ENCODE measurements at places on chromosomes 12 and 14.

DNA sequence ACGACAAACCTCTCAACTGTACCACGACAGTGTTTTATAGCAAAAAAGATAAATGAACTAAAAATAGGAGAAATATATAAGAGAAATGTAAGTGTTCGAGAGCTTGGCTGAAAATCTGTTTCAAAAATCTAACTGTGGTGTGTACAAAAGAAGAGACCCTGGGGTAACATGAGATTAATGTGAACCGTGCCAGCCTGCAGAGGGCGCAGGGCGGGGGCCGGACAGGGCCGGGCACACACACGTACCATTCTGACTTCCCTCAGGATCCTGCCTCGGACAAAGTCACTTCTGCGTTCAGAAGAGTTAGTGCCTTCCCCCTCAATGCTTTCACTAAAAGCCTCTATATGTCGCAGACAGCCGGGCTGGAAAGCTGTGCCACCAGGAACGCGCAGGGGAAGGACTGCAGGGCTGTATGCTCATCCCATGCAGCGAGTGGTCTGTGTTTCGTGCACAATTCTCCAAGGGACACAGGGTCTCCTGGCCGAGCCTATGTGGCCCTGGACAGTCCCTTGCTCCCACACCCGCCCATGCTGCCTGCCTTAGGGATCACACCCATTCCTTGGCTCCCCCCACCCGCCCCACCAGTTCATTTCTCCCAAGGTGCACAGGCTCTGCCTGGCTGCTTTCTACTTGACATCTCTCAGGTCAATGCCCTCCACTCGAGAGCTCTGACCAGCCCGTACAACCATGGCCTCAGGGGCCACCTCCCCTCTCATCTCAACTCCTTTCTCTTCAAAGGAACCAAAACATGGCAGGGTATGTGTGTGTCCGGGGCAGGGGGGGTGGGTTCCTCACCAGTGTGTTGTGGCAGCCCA is 8.5 kb downstream of the CDCA4 start:
- DNase-seq = no peak

GRCh38 chr14:101242442-101243385 is 318.6 kb upstream of the DIO3 start:
- DNase-seq = no peak

DNA sequence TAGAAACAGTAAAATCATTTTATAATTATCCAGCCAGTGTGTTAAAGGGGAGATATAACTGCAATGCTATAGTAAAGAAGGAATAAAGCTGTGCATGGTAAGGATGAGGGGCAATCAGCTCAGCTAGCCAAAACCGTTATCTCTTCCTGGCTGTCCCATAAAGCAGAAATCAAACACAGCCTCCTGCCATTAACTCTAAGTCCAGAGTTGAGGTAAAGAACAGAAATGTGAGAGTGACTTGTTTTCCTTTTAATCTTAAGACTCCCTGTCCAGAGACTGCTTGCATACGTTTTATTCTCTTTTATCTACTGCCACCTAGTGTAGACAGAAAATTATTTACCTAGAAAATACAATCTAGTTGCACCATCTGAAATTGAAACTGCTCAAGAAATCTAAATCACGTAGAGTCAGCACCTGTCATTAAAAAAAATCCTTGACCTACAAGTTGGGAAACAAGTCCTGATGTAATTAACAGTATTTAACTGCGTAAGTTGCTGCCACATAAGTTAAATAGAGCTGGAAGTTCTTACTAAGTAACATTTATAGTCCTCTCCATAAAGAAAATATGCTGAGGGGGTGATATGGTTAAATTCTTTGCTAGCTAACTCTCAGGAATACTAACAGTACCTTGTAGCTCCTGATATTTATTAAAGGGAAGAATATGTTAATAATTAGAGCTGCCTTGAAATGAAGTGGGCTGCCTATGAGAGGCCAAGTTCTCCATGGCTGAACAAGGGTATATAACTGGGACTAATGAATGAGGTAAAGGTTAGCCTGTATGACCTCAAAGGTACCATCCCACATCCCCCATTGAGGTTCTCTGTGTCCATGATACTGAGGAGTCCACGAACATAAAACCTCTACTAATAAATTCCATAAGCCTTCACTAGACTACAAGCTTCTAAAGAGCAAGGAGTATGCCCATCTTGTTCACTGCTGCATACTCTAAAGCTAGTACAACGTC is 62.7 kb downstream of the GALNT4 start:
- no peak for DNase-seq

- DNase-seq = no peak
Observed at GRCh38 chr14:92926180-92926845, 3.4 kb downstream of the CHGA start.

DNA sequence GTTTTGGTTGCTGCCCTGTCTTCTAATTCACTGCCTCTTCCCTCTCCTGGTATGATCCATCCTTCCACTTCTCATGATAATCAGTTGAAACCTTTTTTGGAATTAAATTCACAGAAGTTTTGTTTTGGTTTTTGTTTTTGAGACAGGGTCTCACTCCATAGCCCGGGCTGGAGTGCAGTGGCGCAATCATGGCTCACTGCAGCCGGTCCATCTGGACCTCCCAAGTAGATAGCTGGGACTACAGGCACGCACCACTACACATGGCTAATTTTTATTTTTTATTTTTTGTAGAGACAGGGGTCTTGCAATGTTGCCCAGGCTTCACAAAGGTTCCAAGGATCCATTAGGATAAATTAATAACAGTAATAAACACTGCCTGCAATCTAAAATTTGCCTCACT is 164.3 kb downstream of the PRKCH start:
- no peak for DNase-seq

Data from activated CD4-positive, CD25-positive, alpha-beta regulatory T cell (primary cell).